ENCODE measurements at places on chromosomes 4 and X.

DNA sequence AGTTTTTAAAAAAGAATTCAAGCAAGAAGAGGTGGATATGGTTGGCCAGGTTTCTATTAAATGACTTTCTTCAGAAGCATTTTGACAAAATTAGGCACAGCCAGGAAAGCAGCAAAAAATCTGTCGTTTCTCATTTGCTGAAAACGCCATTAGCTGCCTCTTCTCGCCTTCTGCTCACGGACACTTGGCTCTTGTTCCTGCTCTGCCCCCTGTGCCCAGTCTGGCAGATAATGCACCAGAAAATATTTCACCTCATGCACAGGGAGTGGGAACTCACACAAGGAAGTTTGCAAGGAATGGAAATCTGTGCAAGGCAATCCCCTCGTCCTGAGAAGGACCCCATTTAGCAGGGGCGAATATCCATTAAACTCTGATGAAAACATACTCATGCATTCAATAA, 260.0 kb downstream of the PACRGL start:
- no peak for DNase-seq

GRCh38 chrX:118178450-118178849, 61.8 kb upstream of the KLHL13 start:
- DNase-seq = no peak

GRCh38 chr4:151227731-151228130, 49.2 kb upstream of the PRSS48 start:
- peak; percentile 43 for DNase-seq

GRCh38 chr4:104930298-104930697, 216.4 kb upstream of the TET2 start:
- DNase-seq = no peak

DNA sequence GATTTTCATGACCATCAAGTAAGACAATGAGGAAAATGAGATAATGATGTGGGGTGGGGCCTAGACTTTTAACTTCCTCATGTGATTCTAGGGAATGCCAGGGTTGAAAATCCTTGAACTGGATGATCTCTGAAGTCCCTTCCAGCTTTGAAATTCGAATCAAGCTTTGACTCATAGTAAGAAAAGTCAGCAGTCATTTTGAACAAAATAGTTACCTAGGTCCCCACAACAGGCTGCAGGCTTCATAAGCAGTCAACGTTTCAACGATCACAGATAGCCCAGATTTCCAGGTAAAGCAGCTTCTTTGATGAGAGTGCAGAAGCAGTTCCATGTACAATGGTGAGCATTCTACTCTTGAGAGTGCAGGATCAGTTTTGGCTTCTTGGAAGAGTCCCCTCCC, 93.7 kb downstream of the GRIA3 start:
- DNase-seq = no peak

DNA sequence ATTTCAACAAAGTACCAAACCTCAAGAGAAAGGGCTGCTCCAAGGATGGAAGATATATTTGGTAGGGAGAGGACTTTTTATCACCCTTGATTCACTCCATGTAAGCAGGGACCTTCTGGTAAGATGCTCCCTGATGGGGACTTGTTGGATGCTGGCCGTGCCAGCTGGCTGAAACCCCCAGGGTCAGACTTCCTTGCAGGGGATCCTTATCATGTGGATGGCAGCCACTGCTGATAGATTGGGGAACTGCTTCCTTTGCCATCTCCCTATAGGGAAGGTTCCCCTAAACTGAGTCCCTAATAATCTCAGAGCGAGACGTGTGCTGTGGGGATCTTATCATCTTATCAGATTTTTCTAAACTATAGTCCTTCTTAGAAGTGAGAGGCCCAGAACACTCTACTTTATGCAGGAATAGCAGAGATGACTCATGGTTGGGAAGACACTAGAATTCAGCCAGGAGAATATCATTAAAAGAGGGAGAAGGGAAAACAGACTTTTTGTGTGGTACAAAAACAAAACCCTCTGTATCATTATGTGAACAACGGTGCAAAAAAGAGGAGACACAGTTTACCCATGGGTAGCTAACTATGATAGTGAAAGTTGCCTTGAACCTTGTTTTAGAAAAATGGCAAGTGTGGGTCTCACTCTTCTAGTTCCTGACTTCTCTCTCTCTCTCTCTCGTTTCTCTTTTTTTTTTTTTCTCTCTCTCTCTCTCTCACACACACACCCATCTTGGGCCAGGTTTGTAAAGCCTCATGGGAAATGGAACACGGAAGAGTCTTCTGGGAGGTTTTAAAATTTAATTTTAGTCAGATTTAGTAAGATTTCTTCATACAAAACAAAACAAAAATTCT, 16.1 kb downstream of the RHOH start:
- no peak for DNase-seq

DNA sequence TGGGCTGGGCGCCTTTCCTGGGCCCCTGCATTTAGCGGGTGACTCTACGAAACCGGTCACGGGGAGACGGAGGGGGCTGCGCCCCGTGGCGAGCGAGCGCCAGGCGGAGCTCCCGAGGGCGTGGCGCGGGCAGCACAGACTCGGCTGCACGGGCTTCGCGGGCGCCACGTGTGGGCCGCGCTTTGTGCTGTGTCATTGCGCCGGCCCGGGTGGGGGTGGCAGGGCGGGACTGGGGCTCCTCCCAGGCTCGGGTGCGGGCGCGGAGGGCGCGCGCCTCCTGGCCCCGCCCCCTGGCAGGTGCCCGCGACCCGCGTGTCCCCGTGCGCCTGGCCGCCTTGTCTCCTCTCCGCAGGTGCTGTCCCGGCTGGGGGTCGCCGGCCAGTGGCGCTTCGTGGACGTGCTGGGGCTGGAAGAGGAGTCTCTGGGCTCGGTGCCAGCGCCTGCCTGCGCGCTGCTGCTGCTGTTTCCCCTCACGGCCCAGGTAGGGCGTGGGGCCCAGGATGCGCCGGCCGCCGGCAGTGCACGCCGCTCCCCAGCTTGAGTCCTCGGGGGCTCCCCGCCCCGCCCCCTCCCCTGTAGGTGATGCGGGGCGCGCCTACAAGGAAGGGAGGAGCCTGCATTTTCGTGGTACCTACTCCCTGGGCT, 651 bp downstream of the UCHL1 start:
- no peak for DNase-seq

- DNase-seq = no peak
Observed at GRCh38 chrX:40101430-40101802, 3.7 kb upstream of the BCOR start.

DNA sequence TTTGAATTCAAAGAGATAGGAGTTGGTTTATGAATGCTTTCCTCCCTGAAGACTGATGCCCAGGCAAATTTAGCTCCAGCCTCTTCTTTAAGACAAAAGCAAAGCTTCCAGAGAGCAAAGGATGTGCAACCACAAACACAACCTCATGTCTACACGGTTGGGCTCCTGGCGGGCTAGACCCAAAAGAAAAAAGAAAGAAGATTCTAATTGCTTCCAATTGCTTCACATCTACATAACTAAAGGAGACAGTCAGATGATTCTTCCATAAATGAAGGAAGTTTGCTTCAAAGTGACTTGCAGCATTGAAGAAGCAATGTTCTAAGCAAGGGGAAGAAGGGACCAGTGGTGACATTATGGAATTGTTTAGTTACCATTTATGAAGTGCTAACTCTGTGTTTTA, 1603.0 kb upstream of the TENM3 start:
- DNase-seq = no peak

DNA sequence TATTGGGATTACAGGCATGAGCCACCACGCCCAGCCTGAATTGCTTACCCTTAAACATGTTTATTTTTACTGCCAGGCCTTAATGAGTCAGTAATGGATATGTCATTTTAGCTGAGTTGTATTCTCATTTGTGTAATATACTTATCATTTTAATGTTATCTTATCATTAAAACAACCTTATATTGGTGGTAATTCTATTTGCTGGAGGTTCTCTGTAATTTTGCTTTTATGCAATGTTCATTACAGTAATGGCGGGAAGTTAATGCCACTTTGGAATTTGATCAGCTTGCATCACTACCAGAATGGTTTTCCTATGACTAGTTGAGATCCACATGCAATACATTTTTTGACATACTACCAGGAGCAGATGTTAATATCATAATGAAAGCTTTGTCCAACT, 6.3 kb upstream of the PGAM4 start:
- no peak for DNase-seq

All from AG09309 (cell line).